ENCODE measurements at places on chromosomes 12 and 14.
A peak's percentile ranks its signal among the peaks of the same experiment; 100 is the strongest.

- DNase-seq, result no peak
These were observed 8.0 kb downstream of the CLEC12B start for GRCh38 chr12:10018386-10018785.

GRCh38 chr14:65206448-65207096 lies 104.3 kb upstream of the MAX start:
- DNase-seq, result no peak

GRCh38 chr12:10136637-10137205 lies 6.7 kb upstream of the CLEC7A start:
- peak; percentile 10 for DNase-seq

- DNase-seq, result no peak
These were observed 90.9 kb downstream of the PPP1R12A start for GRCh38 chr12:79843978-79844377.

GRCh38 chr12:79127271-79127751 lies 262.7 kb downstream of the SYT1 start:
- no peak for DNase-seq

DNA sequence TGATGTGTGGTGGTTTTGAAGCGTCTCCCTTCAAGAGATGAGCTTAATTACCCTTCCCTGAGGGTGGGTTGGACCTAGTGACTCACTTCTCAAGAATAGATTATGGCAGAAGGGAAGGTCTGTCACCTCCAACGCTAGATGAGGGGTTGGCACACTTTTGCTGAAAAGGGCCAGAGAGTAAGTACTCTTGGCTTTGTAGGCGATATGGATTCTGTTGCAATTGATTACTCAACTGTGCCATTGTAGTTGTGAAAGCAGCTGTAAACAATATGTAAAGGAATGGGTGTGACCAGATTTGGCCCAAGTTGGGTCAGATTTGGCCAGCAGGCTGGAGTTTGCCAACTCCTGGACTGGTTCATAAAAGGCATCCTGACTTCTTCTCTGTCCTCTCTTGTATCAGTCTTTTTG lies 53.3 kb downstream of the SMIM41 start:
- no peak for DNase-seq

DNA sequence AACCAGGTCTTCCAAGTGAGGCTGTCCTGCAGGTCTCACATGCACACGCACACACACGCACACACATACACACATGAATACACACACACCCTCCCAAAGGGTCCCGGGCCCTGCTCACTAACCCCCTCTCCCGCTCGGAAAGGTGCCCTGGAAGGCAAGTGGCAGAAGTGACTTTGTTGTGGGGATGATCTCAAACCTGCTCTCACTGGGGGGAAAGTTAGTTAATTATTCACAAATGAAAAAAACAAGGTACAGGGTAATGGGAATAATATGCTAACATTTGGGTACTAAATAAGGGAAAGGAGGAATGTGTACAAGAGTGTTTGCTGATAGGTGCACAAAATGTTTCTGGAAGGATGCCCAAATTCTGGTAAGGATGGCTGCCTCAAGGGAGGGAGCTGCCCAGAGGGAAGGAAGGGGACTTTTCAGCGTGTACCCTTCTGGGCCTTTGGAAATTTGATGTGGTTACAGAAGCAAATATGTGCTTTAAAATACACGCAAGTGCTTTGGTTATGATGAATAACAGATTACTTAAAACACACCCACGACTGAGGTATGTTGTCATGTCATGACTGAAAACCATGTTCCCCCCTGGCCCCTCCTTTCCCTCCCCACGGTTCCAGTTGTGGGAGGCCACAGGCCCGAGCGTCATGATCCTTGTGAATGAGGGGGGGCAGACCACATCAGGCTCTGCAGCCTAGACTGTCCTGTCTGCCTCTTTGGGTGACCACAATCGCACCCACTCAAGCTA lies 43.3 kb upstream of the PLEKHG6 start:
- peak; percentile 67 for DNase-seq

DNA sequence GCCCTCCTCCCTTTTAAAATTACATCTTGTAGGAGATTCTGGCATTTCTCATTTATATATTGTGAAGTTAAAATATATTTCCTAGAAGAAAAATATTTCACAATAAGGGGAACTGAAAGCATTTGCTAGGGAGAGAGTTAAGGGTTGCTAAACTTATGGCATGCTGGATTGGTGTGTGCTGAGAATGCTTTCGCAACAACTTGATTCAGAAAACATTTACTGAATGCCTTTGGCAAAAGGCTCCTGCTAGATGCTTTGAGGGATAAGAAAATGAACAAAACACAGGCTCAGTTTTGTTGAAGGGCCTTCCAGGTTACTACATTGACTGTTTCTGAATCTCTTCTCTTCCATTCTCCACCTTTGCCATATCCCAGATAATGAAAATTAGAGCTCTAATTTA lies 67.5 kb downstream of the DIP2B start:
- no peak for DNase-seq

DNA sequence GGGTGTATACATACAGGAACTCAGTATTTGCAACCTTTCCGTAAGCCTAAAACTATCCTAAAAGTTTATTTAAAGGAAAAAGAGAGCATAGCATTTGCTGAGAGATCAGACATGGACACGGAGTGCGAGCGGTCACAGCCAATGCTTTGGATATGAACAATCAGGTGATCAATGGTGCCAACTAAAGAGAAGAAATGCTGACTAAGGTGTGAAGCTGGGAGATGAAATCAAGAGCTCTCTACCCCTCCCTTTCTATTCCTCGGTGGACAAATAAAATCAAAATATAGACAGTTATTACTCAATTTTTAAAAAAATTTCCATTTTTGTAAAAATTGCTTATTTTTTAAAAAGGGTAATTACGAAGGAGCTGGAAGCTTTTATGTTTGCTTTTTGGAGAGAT lies 29.2 kb downstream of the NT5DC3 start:
- DNase-seq, result no peak

GRCh38 chr12:6116471-6117021 lies 7.9 kb downstream of the VWF start:
- DNase-seq, result no peak

DNA sequence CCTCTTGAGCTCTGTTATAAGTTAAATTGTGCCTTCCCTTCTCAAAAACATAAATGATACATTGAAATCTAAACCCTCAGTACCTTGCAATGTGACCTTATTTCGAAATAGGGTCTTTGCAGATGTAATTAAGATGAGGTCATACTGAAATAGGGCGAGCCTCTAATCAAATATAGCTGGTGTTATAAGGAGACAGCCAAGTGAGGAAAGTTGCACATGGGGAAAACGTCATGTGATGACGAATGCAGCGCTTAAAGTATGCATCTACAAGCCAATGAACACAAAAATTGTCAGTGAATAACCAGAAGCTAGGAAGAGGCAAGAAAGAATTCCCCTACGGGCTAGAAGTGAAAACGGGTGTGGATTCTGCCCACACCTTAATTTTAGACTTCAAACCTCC lies 305.2 kb upstream of the FOXG1 start:
- no peak for DNase-seq

DNA sequence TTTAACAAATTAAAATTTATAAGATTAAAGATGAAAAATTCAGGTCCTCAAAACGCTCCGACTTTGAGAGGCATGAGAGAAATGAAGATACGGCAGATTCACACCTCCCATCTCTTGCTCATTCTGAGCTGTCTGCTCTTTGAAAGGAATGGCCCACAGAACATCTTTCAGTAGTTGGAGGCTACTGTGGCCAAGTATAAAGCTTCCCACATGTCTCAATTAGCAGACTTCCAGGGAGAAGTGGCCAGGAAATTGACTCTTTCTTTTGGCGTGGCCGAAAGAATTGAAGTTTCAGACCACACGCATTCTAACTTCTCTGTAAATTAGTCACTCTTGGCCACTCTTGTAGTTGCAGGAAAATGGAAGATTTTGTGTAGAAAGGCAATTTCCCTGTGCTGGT lies 129.2 kb downstream of the DIP2B start:
- no peak for DNase-seq

GRCh38 chr12:18818579-18819268 lies 80.8 kb downstream of the CAPZA3 start:
- DNase-seq, result no peak

GRCh38 chr12:47832263-47832933 lies 12.7 kb upstream of the HDAC7 start:
- no peak for DNase-seq

DNA sequence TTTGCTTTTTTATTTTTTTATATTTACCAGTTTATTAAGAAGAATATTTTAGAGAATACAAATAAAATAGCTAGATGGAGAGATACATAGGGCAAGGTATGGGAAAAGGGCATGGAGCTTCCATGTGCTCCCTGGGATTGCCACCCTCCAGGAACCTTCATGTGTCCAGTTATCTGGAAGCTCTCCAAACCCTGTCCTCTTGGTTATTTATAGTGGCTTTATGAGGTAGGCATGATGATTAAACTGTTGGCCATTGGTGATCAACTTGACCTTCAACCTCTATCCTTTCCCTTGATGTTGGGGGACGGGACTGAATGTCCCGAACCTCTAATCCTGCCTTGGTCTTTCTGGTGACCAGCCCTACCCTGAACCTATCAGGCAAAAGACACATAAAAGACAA lies 156.3 kb downstream of the CCDC91 start:
- DNase-seq, result no peak

DNA sequence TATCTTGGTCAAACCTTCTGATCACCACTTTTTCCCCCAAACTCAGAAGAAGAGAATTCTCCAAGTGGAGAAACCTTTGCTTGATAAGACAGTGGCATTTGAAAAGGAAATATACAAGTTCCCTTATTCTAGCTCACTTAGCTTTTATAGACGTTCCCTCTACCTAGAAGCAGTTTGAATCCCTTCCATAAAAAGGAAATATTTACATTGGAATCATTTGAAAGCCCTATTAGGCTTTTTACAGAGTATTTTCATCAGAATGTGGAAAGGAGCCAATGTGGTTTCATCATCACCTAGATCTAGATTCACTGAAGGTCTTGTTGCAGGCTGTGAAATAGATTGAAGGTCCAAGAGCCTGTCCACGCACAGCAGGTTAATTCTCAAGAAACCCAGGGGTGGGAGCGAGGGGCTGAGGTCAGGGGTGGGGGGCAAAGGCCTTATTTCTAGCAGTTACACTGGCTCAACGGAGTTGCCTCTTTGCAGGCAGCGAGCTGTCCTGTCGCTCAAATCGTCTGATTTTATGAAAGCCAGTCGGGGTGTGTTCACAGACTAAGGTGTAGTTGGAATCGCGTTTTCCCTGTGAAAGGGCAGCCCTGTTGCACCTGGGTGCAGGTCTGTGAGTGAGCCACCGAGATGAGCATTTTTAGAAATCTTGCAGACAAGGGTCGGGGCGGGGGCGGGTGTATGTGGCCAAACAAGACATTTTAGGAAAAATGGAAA lies 45.6 kb downstream of the AACS start:
- DNase-seq, result peak; percentile 42

- DNase-seq, result no peak
These were observed 124.3 kb upstream of the LMNTD1 start for GRCh38 chr12:25677232-25677937.

DNA sequence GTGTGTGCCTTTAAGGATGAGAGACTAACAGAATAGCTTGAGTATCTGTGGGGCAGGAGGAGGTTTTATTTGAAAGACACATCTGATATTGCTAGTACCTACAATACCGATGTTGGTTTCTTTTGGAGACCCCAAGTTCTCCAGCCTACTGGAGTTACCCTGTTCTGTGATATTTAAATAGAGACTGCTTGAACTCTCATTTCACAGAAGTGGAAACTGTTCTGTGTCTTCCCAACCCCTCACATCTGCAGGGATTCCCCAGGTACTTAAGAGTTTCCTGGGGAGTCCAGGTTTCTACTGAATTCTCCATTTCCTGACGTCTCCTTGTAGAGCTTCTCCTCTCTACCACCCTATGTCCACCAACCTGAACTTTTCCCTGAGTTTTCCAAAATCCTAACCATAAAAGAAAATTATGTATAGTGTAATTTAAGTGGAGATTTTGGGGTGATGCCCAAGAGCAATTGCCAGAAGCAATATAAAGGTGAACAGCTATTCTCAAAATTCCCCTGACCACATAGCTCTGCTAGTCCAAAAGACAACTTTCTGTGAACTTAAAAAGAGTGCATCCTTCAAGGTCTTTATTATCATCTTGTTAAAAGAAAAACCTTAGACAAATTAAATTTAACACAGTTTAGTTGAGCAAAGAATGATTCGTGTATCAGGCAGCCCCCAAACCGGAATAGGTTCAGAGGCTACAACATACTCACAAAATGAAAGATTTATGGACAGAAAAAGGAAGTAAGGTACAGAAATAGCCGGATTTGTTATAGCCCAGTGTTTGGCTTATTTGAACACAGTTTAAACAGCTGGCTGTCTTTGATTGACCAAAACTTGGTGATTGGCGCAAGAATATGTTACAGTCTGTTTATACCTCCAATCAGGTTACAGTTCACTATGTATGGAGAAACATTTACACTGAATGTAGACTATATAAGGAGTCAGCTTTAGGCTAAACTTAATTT lies 373.4 kb downstream of the NUAK1 start:
- no peak for DNase-seq

GRCh38 chr12:129779033-129779432 lies 124.8 kb downstream of the TMEM132D start:
- no peak for DNase-seq

DNA sequence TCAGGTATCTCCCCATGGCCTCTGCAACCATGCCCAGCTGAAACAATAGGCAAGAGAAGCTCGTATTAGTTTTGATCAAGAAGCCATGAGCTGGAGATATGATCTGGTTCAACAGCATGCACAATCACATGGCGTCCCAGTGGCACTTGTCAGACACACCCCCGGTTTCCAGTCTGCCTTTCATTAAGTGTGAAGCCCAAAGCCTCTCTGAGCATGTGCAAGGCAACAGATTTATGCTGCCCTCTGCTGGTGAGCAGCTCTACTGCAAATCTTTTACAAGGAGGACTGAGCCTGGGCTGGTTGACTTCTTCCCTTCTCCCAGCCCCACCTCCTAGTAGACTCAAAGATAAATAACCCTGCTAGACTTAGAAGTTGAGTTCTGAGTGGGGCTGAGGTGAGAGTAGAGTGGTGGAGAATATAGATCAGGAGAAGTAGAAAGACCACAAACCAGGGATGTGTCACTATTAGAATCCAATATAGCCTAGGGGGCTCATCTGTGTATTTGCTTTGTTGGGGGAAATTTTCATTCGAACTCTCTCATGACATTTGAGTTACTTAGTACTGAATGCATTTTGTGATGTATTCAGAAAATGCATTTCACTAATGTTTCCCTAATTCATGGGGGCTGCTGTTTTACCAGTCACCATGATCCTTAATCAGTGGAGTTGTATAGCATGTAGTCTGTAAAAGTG lies 53.7 kb upstream of the MBIP start:
- DNase-seq, result peak; percentile 100

GRCh38 chr14:79201564-79202207 lies 1009.6 kb downstream of the DIO2 start:
- DNase-seq, result no peak

- DNase-seq, result no peak
These were observed 34.8 kb downstream of the PLXNC1 start for GRCh38 chr12:94182986-94183707.

GRCh38 chr12:27790179-27790578 lies 10.1 kb upstream of the MANSC4 start:
- no peak for DNase-seq

GRCh38 chr12:118984161-118984943 lies 3.0 kb downstream of the SRRM4 start:
- peak; percentile 51 for DNase-seq

Data from NCI-H2029 treated with DMSO at 0.1 percent for 48 hours (cell line).